ENCODE measurements at places on chromosomes 13 and 19. TPM values are rescaled to one million over a fixed set of nuclear protein-coding genes. Genes with fewer than 3 reads are reported as not detected.

Gene FGF21
- total RNA-seq: not detected

Gene TTYH1
- not detected for total RNA-seq

Gene ERICH6B
- total RNA-seq: not detected

Gene SBSN
- not detected for total RNA-seq

Gene LAIR1
- not detected for total RNA-seq

Gene PTH2
- not detected for total RNA-seq

Gene KIRREL2
- total RNA-seq: 0.33 TPM

Gene FFAR2
- not detected for total RNA-seq

Gene SIGLEC10
- not detected for total RNA-seq

Gene KLHL1
- total RNA-seq: not detected

Gene ZNF135
- total RNA-seq: 2.9 TPM

Gene ELL
- total RNA-seq: 8.6 TPM

Gene HCN2
- total RNA-seq: 0.67 TPM

Gene CEACAM19
- total RNA-seq: 0.36 TPM

Gene CEACAM4
- total RNA-seq: not detected

Gene RNF113B
- not detected for total RNA-seq

Gene KLK12
- not detected for total RNA-seq

Gene ZNF665
- total RNA-seq: 1.4 TPM

Gene GPC5
- total RNA-seq: under 0.01 TPM

Gene NKG7
- not detected for total RNA-seq

Gene SULT2B1
- not detected for total RNA-seq

Gene FAAP24
- 5.7 TPM for total RNA-seq

Gene TRPC4
- total RNA-seq: not detected

Gene SIAH3
- not detected for total RNA-seq

Gene DKKL1
- not detected for total RNA-seq

Gene OR7E24
- not detected for total RNA-seq

Gene TEX29
- total RNA-seq: not detected

Gene CLEC4M
- not detected for total RNA-seq

Gene C19orf85
- not detected for total RNA-seq

Gene ZNF554
- total RNA-seq: 3.4 TPM

Gene ZNF823
- total RNA-seq: 8.7 TPM

Gene CYP2A7
- total RNA-seq: not detected

Gene STXBP2
- total RNA-seq: 37.3 TPM

Gene WASF3
- 16.0 TPM for total RNA-seq
